Kasumi-1 (cell line): ENCODE measurements at places on chromosomes 1 and 21.

- peak; percentile 80 for DNase-seq
Measured at GRCh38 chr1:20949871-20950590, 162.9 kb upstream of the HP1BP3 start.

DNA sequence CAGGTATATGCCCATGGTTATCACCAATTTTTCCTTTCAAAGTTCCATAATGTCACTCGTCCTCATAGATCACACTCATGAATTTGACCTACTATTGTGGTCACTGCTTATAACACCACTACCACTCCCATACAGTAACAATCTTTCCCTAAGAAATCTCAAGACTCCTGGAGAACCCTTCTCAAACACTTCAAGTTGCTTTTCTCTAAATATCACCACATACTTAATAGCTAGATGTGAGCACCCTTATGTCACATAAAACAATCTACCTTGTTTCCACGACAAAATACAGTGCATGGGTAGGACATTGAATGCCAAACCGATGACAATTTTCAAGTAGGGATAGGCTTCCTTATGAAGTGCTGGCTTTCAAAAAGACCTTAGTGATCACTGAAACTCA is 104.5 kb downstream of the LRRC53 start:
- DNase-seq, result no peak

GRCh38 chr21:37793660-37794059 is 122.6 kb downstream of the KCNJ6 start:
- no peak for DNase-seq

DNA sequence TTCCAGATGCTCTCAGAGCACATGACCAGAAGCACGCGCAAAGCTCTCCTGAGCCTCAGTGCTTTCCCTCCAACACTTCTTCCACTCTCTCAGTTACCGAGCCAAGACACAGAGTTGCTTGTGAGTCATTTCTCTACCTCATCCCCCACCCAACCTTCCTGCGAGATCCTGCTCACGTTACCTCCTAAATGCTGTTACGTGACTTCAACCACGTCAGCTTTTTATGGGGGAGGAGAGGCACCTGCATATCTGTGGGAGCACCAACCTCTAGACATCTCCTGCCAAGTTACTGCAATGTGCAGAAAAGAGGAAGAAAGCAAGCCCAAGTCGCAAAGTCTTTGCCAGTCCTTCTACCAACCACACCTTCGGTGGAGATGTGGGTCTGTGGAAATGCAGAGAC is 27.2 kb upstream of the ERG start:
- peak; percentile 16 for DNase-seq

DNA sequence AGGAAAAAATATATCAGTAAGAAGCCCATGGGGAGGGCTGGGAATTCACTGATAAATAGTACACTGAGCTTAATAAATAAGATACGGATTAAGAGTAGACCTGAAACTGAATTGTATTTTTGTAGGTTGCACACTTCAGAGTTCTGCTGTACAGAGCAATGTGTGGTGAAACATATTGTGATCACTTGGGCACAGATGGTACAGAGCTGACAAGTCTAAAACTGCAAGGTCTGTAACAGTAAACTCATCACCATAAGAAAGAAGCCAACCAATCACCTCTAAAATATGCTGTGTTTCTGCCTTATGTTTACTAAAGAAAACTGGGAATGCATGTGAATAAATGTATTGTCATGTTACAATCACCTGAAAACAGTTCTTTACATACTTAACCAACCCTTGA is 360.7 kb downstream of the MRPL39 start:
- DNase-seq, result no peak

DNA sequence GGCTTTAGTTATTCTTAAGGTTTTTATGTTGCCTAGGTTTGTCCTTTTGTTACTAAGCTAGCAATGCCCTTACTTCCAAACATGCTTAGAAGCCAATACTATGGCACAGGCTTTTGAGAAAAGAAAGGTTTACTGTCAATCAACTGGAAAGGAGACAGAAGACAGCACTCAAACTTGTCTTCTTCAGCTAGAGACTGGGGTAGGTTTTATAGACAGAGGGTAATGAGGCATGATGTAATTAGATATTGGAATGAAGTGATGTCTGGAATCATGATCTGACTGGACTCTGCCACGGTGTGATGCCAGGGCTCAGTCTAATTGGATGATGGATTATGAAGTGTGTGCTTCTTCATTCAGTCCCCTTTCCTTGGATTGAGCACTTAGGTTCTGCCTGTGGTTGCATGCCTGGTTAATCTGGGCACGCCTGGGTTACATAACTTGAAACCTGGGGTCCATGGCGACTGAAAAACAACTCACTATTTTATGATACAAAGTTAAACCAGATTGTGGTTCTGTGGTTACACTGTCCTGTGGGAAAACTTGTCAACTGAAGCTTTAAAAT is 625.8 kb downstream of the BRINP3 start:
- DNase-seq, result no peak

DNA sequence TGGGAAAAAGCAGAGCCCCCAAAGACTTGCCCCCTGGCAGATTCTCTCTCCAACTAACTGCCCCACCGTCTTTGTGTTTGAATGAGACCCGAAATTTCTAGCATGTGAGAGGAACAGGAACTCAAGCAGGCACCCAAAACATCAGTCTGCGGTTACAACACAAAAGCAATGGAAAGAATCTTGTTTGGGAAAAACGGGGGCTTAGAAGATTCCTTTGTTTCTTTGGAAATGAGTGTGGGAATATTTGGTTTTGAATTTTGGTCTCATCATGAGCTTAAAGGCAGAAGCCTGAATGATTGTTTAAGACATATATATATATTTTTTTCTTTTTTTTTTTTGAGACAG is 188.9 kb upstream of the TMEM51 start:
- DNase-seq, result no peak

DNA sequence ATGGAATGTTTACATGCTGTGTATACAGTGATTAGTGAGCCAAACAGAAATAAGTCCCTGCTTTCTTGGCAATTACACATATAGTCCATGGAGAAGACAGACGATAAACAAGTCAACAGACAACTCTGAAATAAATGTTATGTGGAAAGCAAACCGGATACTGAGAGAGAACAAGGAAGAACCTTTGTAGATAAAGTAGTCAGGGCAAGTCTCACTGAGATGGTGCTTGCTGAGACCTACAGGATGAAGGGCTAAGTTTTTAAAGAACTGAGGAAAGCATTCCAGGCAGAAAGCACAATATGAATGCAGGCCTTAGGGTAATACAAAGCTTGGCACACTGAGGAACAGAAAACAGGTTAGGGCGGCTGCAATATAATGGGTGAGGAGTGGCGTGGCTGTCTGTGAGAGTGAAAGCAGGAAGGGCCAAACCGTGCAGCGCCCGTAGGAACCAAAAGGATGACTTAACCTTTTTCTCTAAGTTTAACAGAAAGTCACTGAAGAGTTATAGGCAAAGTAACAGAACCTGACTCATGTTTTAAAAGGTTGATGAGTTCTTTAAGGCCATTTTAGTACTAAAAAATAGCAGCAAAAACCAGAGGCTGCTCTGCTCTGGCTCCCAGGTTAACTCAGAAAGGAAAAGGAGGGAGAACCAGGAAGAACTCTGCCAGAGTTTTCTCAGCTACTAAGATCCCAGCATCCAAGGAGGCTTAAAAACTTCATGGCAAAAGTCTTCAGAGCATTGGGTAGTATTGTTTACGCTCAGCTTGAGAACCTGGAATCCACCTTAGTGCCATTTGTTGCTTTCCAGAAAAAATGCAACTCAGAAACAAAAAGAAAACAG is 8.7 kb upstream of the TTF2 start:
- DNase-seq, result no peak
